ENCODE measurements at places on chromosomes 4 and X.

GRCh38 chrX:8675006-8675630 lies 56.8 kb downstream of the ANOS1 start:
- DNase-seq: no peak

- DNase-seq: no peak
These were observed 532.8 kb downstream of the IL15 start for GRCh38 chr4:142169216-142169615.

DNA sequence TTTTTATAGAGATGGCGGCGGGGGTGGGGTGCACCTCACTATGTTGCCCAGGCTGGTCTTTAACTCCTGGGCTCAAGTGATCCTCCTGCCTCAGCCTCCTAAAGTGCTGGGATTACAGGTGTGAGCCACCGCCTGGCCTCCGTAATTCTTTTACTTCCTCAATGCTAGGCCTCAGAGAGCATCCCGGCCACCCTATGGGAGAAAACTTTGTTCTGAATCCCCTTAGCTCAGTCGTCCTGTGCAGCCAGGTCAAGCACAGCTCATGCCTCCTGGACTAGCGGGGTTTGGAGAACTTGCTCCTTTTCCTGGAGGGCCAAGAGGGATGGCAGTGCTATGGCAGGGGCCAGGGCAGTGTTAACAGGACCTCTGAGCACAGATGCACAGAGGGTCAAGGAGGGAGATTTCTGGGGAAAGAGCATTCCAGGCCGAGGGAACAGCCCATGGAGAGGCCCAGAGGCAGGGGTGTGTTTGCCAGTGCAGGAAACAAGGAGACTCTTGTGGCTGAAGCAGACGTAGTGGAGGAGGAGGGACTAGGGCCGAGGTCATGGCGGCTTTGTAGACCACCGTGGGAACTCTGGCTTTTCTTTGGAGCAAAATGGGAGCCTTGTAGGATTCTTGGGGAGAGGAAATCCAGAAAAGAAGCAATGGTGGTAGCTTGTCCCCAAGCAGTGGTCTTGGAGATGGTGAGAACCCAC lies 9.8 kb upstream of the TNIP2 start:
- no peak for DNase-seq

GRCh38 chr4:102632241-102633065 lies 128.3 kb downstream of the MANBA start:
- no peak for DNase-seq

GRCh38 chr4:168319486-168320019 lies 1.0 kb upstream of the DDX60 start:
- no peak for DNase-seq
